NCI-H146 (cell line): ENCODE measurements at places on chromosomes 3 and 15.

DNA sequence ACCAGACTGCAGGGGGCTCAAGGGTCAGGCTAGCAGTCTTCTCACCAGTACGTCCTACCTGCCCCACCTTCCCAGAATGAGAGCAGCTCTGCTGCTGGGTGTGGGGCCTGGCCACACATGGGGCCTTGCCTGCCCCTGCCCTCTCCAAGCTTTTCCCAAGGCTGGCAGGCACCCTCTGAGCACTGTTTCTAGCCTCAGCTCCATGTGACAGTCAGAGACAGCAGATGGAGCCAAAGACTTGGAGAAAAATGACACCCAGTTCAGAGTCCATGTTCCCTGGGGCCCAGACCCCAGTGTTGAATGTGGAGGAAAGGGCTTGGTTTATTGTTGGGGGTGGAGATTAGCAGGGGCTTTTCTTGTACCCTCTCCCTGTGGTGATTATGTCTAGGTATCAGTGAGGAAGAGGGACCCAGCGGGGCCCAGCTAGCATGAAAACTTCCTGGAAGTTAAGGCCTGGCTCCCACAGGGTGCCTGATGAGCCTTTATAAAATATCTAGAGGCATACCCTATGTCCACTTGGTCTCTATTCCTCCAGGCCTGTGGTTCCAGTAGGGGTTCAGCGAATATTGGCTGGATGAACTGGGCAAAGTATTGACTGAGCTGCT, 153.8 kb downstream of the EEFSEC start:
- DNase-seq, result peak; percentile 58

DNA sequence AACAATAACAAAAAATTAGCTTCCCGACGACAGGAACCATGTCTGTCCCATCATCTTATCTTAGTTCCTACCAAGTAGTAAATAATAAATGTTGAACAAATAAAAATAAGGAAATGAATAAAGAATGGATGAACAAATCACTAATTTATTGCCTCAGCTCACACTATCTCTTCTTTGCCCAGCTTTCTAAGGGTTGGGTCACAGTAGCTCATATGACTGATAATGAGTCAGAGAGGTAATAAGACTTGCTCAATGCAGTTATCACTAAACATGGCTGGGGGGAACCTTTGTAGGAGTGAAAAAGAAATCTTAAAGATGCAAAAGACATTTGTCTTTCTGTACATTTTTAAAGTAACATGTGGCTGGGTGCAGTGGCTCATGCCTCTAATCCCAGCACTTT, 182.2 kb downstream of the WDR76 start:
- no peak for DNase-seq

DNA sequence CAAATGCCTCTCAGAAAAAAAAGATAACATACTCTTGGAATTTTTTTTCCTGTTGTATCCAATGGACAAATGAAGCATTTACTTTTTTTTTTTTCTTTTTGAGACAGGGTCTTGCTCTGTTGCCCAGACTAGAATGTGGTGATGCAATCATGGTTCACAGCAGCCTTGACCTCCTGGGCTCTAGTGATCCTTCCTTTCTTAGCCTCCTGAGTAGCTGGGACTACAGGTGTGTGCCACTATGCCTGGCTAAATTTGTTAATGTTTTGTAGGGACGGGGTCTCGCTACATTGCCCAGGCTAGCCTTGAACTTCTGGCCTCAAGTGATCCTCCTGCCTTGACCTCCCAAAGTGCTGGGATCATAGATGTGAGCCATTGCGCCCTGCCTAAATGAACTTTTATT, 167.2 kb downstream of the ISL2 start:
- DNase-seq, result no peak

DNA sequence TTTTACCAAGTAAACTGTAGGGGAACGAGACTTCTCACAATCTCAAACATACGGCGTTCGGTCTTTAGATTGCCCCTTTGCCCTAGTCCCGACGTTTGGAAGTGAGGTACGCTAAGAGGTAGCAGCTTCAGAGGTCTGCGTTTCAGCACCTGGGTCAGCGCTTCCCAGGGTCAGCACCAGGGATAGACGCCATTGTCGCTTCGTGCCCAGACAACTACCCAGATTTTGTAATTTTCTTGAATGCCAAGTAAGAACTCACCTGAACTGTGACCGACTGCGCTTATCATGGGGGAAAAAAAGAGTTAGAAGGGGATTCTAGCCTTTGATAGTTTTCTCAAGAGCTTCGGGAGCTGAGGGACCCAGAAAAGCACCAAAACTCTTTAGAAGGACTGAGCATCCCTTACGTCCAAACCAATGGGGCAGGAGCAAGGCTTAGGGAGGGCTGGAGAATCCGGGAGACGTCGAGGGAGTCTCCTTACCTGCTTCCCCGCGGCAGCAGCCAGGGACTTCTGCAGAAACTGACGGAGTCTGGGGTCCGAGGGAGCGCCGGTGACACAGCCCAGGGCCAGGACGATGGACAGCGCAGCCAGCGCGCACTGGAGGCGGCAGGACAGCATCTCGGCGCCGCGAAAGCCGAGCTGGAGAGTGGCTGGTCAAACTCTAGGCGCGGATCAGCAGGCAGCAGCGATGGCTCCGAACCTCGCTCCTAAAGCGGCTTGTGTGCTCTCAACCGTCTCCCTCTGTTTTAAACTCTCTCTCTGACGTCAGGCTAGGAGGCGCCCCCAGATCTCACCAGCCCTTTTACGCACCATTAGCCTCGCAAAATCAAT, at the start of gene SST:
SST (minus strand) TSS at position 720 of the 830 bp plus-strand sequence; CDS start at position 617, 103 bp downstream.
- DNase-seq, result no peak

- DNase-seq, result no peak
These were observed 316.0 kb downstream of the CLSTN2 start for GRCh38 chr3:140250945-140251344.

DNA sequence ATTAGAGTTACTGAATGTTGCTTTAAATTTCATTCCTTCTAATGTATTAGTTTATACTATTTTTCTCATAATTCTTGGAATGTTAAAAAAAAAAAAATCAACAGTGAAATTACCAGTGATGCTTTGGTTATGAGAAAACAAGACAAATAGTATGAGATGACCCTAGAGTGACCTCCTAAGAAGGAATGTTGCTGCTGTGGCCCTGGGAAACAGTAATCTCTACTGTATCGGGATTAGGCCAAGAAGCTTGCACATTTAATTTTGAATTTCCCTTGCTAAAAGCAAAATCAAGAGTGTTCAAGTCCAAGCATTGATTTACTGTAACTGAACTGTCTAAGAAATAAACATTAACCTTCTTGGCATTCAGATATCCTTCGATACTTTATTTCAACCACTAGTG, 18.1 kb downstream of the TOPBP1 start:
- DNase-seq, result no peak

DNA sequence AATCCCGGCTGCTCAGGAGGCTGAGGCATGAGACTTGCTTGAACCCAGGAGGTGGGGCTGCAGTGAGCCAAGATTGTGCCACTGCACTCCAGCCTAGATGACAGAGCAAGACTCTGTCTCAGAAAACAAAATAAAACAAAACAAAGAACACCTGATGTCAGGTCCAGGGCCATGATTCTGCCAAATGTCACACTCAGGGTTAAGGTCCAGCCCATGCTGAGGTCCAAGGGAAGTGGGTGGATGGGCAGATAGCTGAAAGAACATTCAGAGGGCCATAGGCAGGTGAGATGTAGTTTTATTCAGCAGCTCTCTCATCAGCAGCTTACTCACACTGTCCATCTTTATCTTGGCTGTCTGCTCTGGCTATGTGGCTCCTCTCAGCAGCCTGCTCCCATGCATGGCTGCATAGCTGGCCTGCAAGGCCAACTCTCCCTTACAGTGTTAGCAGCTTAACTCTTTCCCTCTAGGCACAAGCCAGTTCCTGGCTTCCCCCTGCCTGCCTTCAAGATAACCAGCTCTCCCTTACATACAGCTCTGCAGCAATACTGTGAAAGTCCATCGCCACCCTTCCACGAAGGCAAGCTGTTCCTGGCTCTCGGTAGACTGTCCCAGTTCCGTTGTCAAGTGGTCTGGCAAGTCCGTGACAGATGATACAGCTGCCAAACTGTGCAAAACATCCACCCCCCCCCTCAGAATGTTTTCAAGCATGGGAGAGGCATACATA, 62.4 kb upstream of the SIAH2 start:
- no peak for DNase-seq

DNA sequence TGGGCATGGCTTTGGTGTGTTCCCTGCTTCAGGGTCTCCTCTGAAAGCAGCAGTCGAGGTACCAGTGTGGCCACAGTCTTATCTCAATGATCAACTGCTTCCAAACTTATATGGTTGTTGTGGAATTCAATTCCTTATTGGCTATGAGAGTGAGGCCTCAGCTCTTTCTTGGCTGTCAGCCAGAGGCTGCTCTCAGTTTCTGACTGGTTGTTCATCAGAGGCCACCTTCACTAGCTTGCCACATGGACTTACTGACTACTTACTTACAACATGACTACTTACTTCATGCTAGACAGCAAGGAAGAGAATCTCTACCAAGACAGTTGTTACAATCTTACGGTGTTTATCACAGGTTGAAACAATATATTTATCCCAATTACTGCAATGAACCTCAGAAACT, 789.2 kb downstream of the DIPK2A start:
- DNase-seq, result no peak

DNA sequence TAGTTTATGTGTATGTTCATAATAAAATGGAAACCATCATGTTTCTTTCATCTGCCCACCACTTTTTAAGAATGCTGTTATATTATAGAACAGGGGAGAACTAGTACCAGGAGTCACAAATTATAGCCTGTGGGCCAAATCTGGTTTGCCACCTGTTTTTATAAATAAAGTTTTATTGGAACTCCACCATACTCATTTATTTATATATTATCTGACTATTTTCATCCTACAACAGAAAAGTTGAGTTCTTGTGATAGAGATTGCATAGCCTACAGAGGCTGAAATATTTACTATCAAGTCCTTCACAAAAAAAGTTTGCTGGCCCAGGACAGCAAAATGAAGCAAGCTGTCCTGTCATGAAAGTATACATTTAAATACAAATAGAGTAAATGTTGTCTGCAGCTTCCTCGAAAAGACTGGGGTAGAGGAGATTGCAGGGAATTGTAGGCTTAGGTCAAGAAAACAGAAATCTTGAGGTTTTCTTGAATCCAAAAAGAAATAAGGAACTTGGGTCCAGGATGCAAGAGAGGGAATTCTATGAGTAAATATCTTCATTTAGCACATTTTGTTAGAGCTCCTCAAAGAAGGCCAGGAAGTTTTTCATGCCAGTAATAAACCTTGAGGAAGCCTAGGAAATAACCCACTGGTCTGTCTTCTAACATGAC, 41.1 kb downstream of the FILIP1L start:
- no peak for DNase-seq
